ENCODE measurements at places on chromosomes 2 and 18.

GRCh38 chr18:37341473-37342086 is 224.0 kb downstream of the CELF4 start:
- DNase-seq = no peak

- DNase-seq = no peak
Observed at GRCh38 chr2:223886726-223887125, 49.3 kb upstream of the AP1S3 start.

DNA sequence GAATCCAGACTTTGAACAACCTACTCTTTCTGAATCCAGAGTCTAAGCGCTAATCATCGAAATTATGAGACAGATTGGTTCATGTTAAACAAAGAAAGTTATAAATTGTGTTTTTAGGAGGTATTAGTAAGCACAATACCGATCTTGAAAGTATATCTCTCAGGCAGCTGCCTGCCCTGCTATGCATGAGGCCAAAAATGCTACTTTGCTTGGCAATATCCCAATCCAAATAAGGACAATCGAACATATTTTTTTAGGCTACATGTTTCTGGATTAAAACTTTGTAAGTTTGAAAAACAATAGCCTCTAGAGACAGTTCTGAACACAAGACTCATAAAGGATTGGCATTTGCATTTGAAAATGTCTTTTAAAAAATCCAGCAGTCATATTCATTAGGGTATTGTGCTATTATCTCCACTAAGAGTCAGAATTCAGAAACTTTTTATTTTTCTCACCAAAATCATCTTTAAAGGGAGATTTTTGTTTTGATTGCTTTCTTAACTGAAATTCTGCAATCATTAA is 167.1 kb downstream of the PDE1A start:
- DNase-seq = no peak

DNA sequence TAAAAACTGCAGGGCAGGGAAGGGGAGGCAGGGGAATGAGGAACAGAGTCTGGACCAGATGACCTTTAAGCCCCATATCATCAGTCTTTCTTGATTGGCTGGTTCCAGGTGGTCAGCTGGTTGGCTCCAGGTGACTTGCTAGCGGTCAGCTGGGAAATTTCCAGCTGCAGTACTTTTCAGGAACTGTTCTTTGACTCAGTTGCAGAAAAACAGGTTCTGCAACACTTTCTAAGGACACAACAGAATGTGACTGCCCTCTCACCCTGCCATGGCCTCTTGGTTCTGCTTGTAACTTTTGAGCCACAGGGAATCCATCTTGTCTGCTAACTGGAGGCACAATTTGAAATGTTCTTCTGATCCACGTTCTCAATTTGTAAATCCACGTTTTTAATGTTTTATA is 278.3 kb upstream of the LRATD1 start:
- no peak for DNase-seq

GRCh38 chr2:233040571-233040970 is 8.1 kb downstream of the NEU2 start:
- DNase-seq = no peak

DNA sequence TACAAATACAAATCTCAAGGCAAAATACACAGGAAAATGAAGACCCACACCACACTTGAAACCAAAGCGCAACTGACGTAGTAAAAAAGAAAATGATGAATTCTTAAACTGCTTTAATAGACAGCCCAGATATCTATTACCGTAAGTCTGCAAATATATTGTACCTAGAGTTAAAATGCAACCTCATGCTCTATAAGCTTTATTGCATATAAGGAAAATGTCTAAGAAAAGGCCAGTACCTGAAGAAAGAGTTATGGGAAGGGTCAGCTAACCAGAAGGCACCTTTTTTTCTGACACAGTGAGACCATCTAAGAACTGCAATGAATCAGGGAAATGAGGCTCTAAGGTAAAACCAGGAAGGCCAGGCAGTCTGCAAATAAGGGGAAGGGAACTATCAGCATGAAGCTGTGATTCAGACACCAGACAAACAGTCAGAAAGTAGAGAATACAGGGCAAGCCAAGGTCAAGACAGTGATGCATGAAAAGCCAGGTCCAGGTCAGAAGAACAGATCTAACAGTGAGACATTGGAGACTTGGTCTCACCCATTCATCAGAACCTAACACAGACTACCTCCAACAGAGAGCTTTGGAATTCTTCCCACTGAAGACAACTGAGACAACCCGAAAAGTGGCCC is 46.9 kb downstream of the PDE11A start:
- DNase-seq = no peak

DNA sequence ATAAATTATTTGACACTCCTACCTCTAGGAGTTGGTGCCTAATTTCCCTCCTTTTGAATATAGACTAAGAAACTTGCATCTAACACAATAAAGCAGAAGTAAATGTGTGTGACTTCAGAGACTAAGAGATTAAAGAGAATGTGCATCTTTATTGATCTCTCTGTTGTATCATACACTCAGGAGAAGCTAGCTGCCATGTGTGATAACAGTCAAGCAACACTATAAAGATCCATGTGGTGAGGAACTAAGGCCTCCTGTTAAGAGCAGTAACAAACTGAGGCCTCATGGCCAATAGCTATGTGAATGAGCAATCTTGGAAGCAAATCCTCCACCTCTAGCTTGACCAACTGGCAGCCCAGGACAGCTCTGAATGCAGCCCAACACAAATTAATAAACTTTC is 3.4 kb downstream of the FANCL start:
- DNase-seq = no peak

- no peak for DNase-seq
Observed at GRCh38 chr2:175560521-175561169, 379.1 kb upstream of the ATP5MC3 start.

GRCh38 chr2:70686577-70687460 is 81.2 kb downstream of the ADD2 start:
- DNase-seq = no peak

DNA sequence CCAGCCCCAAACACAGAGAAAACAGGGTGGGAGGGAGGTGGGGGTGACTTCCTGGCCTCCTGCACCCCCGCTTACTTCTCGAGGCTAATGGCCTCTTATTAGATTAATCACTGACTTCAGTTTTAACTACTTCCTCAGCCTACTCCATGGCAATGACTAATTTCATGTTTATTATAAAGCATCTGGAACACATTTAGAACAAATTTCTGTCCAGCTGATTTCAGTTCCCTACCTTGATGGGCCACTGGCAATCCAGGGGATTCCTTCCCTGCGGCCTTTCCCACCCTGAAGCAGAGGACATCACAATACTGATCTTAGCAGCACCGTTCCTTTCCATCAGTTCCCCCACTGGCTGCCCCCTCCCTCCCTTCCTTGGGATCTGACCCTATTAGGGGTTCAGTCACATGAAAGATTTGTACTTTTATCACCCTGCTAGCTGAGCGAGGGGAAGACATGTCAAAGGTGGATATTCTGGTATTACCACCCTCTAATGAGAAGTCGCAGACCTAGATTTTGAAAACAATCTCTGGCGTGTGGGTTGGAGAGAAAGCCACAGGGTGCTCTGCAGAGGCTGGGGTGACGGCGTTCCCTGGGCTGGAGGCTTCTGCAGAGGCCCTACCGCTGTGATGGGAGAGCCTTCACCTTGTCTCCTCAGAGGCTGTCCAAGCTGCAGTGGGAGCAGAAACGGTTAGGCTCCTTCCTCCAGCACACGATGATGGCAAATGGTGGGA is 67.6 kb downstream of the KIAA2012 start:
- no peak for DNase-seq

DNA sequence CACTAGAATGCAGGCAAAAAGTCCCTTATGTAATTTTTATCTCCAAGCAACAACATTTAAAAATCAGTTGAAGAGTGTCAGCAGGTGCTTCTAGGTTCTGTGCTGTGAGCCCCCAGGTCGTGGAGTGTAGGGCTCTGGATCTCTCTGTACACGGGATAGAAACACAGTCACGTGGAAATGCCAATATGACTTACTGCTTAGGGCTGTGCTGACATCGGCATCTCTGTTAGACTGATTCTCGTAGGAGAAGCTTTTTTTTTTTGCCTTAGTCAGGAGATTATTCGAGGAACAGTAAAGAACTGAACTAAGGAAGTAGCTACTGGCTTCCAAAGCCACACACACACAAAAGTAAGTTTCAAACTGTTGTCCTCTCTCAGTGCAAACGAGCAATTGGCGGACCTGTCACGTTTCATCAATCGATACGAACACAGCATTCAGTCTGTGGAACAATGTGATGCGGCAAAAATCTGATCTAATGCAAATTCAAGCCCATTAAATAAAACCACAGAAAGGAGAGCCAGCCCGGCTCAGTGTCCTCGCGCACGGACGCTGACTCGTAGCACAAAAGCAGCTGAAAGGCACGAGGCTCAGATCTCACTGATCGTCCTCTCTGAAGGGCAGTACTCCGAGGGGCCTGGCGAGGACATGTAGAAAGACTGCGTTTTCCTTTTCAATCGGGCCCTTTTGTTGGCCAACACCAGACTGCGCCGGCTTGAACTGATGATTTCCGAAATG is 41.5 kb downstream of the PRELID3A start:
- no peak for DNase-seq

Data from Right ventricle myocardium inferior (tissue), 1 donor.